CD14-positive monocyte (primary cell): ENCODE measurements at places on chromosomes 6 and 20.

GRCh38 chr20:21510414-21511384 lies 3.2 kb downstream of the NKX2-2 start:
- no peak for DNase-seq

- DNase-seq: no peak
These were observed 49.7 kb upstream of the SNX9 start for GRCh38 chr6:157773248-157773773.

DNA sequence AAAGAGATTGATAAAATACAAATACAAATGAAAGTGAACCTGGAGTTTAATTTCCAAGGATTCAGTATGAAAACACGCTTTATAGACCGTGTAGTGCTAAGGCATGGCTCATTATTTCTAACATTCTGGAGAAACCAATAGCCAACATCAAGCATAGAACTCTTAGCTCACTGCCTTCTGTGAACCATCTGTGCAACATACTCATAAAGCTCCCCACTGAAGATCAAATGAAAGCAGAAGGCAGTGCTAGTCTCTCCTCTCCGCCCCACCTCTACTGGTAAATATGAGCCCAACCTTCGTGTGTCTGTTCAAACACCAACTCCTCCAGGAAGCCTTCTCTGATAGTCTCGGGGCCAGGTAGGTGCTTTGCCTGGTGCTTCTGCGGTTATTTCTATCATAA lies 153.6 kb downstream of the IPCEF1 start:
- no peak for DNase-seq

DNA sequence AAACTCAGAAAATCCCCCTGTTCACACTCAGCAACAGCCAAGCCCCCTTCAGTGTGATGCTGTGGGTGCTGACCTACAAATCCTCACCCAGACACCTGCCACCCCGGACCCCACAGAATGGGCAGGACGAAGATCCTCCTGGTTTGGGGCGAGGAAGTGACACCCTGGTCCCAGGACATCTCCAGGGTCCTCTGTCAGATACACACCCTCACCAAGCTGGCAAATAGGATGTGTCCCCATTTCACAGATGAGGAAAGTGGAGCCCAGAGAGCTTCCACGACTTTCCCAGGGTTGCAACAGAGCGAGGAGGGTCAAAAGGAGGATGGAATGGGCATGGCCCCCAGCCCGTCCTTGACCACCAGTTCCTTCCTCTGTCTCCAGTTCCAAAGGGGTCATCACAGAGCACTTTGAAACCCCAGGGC lies 92.0 kb upstream of the AFDN start:
- DNase-seq: no peak

GRCh38 chr20:46265539-46265938 lies 42.8 kb downstream of the CDH22 start:
- DNase-seq: no peak

- DNase-seq: peak; percentile 25
These were observed 1.2 kb upstream of the ACSS1 start for GRCh38 chr20:25058847-25059810.

DNA sequence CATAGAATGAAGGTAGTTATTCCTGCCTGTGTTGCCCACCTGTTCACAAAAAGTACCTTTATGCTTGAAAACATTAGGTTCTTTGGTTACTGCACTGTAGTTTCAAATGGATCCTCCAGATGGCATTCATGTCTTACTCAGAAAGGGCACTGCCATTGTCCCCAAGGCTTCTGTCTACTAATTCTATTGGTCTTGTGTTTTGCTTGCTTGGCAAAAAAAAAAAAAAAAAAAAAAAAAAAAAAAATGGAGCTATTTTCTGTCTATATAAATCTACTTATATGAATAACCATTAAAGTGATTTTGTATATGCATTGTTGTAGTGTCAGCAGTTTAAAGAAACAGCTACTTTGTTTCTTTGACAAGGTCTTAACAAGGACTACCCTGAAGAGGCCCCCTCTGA lies 12.7 kb upstream of the EFHC1 start:
- DNase-seq: no peak

DNA sequence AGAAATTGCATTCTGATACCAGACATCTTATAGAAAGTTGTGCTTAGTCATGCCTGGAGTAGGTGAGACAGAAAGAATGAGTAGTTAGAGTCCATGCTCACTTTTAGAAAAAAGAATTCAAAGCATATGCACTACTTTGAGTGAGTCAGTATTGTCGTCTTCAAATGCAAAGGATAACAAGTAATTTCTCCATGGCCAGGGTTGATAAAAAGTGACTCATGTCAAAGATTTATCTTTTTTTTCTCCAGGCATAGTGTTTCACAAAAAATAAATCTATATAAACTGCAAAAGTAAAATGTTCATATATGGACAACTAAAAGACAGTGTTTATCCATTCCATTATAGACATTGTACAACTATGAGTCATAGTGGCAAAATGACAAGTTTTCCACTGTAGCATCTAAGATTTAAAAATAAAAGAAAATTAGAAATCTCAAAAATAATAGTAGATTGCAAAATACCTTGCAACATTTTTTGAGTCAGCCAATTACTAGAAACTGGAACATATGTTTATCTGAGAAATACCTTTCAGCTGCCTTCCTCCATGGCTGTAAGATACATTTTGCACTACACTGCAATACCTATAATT lies 329.6 kb downstream of the GRIK2 start:
- DNase-seq: no peak

GRCh38 chr6:82371799-82372546 lies 8.4 kb downstream of the TPBG start:
- no peak for DNase-seq

- DNase-seq: no peak
These were observed 213.3 kb upstream of the SSTR4 start for GRCh38 chr20:22821796-22822195.

- no peak for DNase-seq
These were observed 112.0 kb upstream of the CBLN4 start for GRCh38 chr20:56117350-56117749.

- DNase-seq: no peak
These were observed 166.5 kb downstream of the TFAP2A start for GRCh38 chr6:10248378-10248843.

DNA sequence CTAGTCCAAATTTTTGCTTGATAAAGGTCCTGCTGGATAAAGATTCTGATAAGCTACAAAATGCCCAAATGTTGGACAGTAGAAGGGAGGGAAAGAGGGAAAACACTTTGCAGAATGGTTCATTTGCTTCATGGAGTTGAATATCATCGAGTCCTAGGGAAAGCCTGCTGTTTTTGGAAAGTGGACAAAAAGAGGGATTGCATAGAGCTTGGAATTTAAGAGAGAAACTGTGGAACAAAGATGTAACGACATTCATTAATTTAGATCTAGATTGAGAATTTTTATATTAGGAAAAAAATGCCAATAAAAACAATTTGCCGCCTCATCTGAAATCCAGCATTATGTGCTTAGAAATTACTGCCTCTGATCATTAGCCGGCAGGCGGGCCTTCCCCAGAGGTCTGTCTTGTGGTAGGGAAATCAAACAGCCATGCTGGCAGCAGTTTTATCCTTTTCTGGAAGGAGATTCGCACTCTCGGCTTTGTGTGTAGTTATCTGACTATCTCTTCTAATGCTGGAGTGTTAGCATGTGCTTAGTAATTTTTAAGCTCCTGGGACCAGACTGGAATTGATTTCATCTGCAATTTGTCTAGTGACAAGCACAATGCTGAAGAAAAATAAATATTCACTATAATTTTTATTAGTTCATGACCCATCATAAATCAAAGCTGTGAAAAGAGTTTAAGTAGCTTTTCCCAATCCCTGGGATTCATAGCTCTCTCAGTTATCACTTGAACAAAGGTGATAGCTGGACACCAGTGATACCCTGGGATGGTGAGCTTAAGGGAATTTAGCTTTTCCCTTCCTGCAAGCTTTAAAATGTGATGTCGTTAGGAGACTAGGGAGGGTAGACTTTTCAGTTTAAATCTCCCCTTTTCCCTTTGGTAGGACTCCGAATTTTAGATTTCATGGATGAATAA lies 329.5 kb downstream of the PRL start:
- no peak for DNase-seq

DNA sequence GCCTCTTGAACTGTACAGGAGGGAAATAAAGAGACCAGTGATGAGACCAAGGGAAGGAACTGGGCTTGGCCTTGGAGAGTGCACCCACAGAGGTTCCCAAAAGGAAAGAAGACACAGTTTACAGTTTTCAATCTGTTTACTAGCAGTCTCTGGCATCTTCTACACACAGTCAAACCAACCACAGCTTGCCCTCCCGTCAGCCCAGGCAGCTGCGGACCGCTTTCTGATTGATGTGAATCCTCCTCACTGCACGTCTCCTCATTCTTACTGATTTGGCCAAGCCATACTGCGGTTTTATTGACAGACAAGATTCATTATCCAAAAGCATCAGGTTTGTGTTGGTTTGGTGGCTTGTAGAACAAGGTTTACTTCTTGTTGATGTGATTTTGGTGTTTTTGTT lies 104.5 kb upstream of the ASF1A start:
- DNase-seq: no peak

DNA sequence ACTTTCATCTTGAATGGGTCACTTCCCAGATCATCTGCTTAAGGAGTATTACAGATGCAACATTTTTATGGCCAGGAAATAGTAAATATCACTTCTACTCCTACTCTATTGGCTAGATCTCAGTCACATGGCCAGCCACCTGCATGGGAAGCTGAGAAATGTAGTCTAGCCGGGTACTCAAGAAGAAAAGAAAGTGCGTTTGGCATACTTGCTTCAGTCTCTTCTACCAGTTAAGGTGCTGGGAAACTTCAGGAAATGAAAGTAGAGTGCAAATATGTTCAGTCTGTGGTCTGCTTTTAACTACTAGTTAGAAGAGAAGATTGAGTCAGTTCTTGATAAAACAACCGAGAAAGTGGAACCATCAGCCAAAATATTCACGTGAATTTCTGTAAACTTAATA lies 129.2 kb downstream of the PDSS2 start:
- DNase-seq: no peak

- no peak for DNase-seq
These were observed 22.0 kb upstream of the PRSS35 start for GRCh38 chr6:83490217-83490807.

DNA sequence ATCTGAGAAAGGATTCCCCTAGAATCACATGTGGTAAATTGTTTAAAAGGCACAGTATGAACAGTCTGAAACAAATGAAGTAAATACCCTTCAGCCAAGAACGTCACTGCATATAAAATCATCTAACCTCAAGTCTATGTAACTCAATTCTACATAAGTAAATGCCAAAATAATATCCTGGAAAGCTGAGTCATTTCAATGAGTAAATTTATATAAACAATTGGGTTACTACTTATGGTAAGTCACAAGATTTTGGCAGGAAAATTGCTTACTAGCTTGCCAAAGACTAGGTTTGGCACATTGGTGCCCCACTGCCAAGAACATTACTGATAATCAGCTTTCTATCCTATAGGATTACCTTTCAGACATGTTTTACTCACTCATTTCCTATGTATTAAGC lies 8.4 kb downstream of the GMDS start:
- no peak for DNase-seq

GRCh38 chr6:74752303-74752702 lies 453.6 kb downstream of the COL12A1 start:
- no peak for DNase-seq

GRCh38 chr6:137880746-137881521 lies 13.9 kb downstream of the TNFAIP3 start:
- DNase-seq: no peak

DNA sequence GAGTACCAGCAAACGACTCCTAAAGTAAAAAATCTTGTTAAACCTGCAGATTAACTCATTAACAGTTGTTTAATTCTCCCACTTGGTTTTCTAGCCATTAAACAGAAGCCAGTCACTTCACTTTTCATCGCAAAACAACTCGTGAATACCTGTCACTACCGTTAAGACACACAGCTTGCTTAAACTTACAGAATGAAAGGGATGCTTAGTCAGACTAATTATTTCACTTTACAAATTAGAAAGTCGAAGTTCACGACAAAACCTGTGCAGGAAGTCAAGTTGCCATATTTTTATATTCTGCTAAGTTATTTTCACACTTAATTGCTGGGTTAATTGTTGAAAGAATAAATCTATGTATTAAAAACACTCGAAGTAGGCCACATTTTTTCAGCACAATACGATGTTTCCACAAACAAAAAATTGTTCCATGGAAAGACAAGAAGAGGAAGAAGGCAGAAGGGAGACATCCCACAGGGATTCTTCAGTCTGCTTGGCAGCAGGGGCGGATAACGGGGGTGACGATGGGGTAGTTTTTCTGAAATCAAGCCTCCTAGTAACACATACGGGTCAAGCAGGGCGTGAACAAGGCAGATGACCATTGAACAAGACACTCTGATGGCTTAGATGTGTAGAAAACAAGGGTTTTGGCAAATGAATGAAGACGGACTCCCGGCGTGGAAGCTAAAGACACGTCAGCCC lies 933 bp downstream of the SSR1 start:
- no peak for DNase-seq

DNA sequence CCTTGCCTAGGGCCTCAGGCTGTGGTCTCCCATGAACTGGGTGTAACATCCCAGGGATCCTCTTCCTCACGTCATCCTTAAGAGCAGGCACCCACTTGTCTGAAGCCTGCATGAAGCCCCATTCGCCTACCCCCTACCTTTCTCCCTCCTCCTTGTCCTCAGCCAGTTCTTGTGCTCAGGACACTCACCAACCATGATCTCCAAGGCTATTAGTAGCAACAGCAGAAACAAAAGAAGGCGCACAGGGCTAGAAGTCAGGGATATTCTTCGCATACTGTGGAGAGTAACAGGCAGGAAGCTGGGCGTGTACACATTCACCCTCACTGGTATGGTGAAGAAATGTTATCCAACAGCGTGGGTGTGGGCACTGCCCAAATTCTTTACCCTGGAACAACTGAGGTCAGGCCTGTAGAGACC lies 7.3 kb downstream of the RAET1E start:
- DNase-seq: no peak

- peak; percentile 20 for DNase-seq
These were observed 6.6 kb upstream of the ZBTB22 start for GRCh38 chr6:33324125-33324524.

DNA sequence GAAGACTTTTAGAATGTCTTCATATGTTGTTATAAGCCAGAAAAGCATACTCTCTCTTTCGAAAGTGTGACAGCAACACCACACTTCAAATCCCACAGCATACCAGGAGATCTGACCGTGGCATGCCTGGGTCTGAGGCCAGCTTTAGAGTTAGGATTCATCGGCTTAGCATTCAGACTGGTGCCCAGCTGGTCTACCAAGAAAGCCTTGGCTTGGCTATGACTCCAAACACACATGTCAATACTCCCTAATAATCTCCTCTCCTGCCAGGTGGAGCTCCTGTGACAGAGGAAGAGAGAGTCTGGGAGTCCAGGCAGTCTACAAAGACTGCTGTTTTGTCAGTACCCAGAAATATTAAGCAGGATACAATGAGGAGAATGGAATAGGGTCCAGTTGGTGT lies 77.1 kb upstream of the MAN1A1 start:
- no peak for DNase-seq

- no peak for DNase-seq
These were observed 24.0 kb upstream of the DDO start for GRCh38 chr6:110439356-110439755.

GRCh38 chr20:12610871-12611270 lies 397.9 kb upstream of the SPTLC3 start:
- DNase-seq: no peak

GRCh38 chr20:54657268-54657826 lies 182.0 kb downstream of the DOK5 start:
- no peak for DNase-seq
